ENCODE measurements at places on chromosomes 13 and 19.

- DNase-seq = no peak
Observed at GRCh38 chr13:78659732-78660494, 958 bp upstream of the OBI1 start.

DNA sequence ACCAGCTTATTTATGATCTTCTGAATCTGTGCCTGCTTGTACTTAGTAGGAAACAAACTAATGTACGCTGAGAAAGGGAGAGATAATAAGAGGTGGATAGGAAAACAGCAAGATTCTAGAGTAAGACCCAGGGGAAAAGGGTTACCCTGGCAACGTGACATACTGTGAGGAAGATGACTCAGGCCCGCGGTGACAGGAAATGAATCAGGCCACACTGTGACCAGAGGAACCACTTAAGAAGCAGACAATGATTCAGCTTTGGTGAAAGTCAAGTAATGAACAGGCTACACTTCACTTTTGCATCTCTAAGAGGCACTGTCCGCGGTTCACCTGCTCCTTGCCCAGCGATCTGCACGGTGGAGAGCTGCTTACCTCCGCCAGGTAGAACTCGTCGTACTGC is 158.2 kb downstream of the NALCN start:
- DNase-seq = no peak

- no peak for DNase-seq
Observed at GRCh38 chr19:56778351-56778750, 62.2 kb downstream of the PEG3 start.

DNA sequence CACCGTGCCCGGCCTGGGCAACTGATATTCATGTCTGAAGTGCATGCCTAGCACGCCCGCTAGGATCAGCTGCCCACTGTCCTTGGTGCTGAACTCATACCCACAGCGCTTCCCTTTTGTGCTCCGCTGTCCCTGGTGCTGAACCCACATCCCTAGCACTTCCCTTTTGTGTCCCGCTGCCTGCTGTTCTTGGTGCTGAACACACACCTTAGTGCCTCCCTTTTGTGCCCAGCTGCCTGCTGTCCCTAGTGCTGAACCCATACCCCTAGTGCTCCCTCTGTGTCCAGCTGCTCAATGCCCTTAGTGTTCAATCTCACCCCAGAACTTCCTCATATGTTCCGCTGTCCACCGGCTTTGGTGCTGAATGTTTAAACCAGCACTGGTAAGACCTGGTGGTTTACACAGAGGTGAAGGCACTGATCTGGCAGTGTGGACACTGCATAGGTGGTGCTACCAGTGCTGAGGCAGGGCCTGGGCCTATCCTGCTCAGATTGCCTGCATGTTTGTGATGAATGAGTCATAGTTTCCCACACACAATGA is 26.3 kb upstream of the SIGLEC11 start:
- DNase-seq = peak; percentile 94

- no peak for DNase-seq
Observed at GRCh38 chr19:16893686-16893989, 4.8 kb downstream of the F2RL3 start.

DNA sequence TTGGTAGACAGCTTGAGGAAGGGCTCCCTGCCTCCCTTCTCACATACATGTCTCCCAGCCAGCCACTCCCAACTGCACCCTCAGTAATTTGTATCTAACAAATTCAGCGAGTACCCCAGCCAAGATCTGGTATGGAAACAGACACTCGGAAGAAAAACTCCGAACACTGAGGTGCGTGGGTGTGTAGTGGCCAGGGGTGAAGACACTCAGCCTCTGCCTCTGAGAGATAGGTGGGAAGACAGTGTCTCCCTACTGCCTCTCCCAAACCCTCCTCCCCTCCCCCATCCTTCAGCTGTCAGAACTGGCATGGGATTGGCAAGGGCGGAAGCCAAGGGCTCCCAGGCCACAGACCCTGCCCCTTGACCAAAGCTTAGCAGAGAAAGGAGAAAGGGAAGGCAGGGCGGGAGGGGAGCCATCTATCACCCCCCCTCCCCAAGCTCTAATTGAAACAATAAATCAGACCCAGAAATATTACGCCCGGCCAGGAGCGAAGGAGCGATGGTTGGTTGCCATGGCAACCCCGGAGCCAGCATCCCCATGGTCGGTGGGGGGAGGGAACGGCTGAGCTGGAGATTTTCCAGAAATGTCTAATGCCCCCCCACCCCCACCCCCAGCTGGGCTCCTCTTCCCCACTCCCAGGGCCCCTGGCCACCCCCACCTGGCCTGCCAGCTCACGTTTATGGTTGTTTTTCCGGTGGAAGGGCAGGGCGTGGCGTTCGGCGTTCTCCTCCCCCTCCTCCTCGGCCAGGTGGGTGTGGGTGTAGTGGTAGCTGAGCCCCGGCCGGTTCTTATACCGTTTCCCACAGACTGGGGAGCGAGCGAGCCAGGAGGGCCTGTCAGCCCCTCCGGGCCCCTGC is 7.0 kb downstream of the DPF1 start:
- DNase-seq = no peak

GRCh38 chr19:31392464-31392863 is 43.2 kb upstream of the TSHZ3 start:
- DNase-seq = no peak

GRCh38 chr13:85864963-85865530 is 65.8 kb upstream of the SLITRK6 start:
- DNase-seq = no peak

DNA sequence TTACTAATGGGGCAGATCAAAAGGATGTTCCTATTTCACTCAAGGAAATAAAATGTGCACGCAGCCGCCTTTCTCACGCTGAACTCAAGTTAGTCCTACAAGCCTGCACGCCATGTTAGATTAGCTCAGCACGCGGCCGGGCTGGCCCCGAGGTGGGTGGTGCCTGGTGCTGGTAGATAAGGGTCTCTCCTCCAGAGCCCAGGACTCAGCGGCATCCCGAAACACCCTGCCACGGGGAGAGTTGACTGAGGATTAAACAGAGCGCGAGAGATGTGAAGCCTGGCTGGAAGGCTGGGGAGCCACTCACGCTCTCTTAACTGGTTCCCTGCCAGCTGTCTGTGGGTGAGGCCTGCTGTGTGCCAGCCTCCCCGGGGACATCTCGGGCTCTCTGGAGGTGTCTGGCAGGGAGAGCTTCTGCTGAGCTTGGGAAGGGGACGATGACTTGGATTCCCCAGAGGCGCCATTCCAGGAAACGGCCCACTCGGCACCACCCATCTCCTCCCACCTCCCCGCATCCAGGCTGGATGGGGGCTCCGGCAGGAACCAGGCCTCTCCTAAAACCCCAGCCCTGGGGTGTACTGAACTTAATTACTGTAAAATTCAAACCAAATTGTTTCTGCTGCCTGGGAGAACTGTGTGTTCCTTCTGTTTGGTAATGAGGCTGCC is 122.2 kb downstream of the KDM4B start:
- DNase-seq = no peak

GRCh38 chr19:48441360-48442050 is 4.3 kb upstream of the GRWD1 start:
- DNase-seq = no peak

GRCh38 chr13:100442095-100442832 is 146.3 kb downstream of the GGACT start:
- DNase-seq = no peak

DNA sequence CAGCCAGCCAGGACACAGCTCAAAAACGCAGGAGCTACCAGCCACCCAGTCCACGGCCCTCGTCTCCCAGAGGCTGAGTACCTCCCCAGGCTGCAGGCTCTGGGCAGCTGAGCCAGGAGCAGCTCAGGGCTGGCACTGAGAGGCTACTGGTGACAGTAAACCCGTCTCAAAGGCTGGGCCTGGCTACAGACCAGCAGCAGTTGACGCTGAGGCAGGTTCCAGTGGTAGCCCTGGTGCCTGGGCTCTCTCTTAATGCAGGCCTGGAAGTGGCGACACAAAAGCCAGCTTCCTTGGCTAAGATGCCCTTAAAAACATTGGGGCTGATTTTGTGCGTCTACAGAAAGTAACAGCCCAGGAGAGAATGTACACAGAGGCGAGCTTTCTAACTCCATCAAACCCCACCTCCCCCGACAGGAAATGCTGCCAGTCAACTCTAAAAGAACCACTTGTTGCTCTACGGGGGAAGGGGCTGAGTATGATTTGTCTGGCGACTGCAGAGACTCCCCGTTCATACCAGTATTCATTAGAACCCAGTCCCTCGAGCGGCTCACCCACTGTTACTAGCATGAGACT is 126.3 kb downstream of the STK24 start:
- no peak for DNase-seq

GRCh38 chr13:21684576-21684975 is 13.7 kb downstream of the FGF9 start:
- DNase-seq = no peak

DNA sequence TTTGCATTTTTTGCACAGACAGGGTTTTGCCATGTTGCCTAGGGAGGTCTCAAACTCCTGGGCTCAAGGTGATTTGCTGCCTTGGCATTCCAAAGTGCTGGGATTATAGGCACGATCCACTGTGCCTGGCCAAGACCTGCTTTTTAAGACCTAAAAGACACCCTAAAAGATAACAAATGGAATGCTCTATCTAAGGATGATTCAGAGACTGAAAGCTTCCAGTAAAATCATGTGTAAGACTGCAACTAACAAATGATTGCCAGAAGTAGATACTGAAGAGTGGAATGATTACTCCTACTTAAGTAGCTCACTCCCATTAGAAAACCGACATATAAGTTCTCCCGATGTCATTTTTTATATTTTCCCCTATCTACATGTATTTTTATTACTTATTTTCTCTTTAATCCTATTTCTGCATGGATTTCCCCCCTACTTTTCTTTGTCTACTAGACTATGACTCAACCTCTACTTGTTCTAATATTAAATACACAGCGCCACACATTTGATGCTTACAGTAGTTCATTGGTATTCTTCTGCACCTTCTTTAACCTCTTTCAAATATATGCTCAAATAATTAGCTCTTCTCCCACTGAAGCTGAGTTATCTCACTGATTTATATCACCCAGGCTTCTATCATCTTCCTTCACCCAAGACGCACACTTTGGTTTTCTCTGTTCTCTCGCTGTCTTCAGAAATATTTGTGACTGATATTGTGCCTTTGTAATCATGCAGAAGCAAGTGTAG is 32.2 kb upstream of the KLF12 start:
- no peak for DNase-seq

GRCh38 chr19:3618144-3618810 is 8.3 kb downstream of the CACTIN start:
- DNase-seq = peak; percentile 96

DNA sequence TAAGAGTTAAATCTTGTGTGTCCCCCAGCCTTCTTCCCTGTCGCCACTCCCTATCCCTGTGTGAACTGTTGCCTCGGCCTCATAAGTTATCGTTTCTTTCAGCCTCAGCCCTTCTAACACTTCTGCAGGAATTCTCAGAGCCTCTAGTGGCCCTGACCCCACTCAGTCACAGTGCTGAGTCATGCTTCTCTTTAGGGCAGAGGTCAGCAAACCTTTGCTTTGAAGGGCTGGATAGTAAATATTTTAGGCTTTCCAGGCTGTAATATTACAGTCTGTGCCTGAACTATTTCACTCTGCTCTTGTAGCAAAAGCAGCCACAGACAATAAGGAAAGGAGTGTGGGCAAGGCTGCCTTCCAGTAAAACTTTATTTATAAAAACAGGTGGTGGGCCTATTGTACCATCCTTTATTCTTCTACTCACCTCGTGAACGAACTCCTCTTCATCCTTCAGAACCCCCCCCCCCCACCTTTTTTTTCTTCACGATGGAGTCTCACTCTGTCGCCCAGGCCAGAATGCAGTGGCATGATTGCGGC is 22.1 kb downstream of the MYO9B start:
- DNase-seq = no peak

DNA sequence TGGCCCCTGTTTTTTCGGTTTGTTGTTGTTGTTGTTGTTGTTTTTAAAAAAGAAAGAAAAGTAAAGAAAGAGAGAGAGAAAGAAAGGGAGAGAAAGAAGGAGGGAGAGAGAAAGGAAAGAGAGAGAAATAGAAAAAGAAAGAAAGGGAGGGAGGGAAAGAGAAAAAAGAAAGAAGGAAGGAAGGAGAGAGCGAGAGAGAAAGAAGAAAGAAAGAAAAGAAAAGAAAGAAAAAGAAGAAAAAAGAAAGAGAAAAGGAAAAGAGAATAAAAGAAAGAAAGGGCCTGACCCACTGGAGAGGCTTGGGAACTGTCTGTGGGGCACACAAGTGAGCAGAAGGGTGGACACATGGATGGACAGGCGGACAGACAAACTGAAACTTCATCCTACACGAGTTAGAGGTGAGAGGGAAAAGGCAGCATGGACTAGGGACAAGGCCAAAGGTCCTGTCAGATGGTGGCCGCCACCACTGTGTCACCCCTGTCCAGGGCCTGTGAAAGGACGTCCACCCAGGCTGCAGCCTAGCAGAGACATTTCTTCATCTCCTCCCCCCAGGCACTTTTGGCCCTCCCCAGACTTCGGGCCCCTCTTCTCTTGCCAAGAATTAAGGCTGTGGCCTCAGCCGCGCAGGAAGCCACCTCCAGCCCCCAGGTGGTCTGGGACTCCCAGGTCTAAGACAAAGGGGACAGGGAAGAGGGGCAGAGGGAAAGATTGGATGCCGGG is 9.1 kb upstream of the BCAM start:
- DNase-seq = no peak

DNA sequence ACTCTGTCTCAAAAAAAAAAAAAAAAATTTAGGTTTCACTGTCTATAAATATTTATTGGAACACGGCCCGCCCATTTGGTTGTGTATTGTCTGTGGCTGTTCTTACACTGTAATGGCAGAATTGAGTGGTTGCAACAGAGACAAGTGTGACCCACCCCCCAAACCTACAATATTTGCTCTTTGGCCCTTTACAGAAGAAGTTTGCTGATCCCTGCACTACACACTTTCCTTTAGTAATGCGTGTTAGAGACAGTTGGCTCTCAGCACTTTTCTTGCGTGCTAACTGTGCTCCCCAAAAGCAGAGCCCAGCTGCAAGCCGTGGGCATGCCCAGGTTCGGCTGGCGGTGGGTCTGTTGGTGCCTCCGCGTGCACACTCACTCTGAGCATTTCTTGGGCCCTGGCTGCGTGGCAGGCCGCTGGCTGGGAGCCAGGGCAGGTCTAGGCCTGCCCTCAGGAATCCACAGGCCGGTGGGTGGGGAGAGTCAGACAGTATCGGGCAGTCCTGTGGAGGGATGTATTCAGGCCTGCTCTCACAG is 72.6 kb downstream of the SIPA1L3 start:
- no peak for DNase-seq

- no peak for DNase-seq
Observed at GRCh38 chr19:18021121-18021755, 13.3 kb downstream of the ARRDC2 start.

DNA sequence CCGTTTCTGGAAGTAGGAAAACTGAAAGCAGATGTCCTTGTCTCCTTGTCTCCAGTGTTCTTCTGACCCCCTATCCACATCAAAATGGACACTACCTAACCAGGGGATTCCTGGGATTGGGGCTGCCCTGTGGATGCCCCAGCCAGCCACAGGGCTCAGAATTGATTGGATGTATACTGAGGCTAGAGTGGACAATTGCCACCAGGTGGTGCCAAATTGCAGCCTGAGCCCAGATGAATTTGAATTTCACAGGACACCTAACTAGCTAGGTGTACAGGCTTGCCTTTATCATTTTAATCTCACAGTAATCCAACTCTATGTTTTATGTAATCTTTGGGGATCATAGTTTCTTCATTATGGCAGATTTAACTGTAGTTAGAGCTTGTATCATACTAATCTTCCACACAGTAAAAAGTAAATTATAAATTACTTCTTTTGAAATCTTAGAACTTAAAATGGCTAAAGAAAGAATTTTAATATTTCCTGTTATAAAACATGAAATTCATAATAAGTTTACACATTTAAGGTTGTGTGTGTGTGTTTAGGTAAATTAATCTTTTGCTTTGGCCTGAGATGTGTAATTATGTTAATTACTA is 58.0 kb downstream of the PIBF1 start:
- no peak for DNase-seq

All from H1 (cell line).